ENCODE measurements at places on chromosomes 6 and 20.

GRCh38 chr6:135274561-135275293, 93.6 kb downstream of the MYB start:
- no peak for DNase-seq

- no peak for DNase-seq
These were observed 90.1 kb downstream of the BMP5 start for GRCh38 chr6:55785273-55785672.

DNA sequence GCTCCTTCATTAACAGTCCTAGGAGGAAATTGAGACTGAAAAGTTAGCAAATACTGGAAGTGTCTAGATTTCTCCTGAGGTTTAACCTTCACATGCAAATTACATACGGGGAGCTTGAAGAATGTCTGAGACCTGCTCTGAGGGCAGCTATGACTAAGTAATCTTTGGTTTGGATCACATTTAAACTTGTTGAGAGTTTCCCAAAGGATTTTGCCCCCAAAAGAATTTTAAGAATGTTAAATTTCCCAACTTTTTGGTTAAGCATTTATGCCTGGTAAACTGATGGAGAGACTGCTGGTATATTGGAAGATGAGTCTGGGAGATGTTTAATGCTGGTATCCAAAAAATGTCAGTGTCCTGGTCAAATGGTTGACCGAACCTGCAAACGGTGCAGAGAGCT, 97.0 kb downstream of the RREB1 start:
- DNase-seq, result no peak

DNA sequence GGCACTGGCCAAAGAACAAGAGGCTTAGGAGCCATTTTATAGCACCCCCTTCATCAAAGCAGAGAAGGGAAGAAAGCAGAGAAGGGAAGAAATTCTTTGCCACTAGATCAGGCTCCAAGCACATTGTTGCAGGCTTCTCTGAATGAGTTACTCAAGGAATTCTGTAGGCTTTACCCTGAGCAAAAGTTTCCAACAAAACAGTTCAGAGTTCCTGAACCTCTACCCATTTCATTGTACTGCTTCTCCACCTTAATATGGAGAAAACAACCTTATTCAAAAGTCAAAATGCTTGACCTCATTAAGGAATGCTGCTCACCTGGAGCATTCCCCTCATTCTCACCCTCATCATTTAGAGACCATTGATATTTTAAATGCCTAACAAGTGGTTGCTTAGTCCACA, 115.5 kb upstream of the LOC128125822 start:
- no peak for DNase-seq

DNA sequence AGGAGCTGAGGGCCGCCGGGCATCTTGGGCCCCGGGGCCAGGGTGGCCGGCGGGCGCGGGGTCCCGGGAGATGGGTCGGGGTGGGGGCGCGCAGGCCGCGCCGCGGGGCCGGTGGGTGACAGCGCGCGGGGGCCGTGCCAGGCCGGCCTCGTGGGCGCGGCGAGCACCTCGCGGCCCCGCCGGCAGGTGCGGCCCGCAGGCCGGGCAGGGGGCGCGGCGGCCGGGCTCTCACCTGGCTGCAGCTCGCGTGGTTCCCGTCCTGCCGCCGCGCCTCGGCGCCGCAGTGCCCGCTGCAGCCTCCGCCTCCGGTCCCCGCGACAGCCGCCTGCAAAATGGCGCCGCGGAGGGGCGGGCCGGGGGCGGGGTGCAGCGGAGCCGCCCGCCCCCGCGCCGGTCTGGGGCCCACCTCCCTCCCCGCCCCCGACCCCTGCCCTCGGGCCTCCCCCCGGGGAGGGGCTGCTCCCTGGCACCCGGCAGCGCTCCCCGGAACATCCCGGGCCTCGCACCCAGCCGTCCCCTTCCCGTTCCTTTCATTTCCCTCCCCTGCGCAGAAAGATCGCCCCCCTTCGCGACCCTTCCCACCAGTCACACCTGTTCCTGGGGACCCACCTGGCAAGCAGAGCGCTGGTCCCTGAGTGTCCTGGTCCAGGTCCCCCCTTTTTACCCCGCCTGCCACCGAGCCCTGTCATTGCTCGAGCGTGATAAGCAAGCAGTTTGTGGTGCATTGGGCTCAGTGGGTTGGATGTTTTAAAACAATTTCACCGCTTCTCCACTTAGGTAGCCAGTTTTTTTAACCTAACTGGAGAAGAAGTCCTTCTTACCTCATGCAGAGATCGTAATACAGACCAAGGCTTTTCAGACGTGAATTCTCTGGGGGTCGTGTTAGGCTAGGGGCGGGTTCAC, at the start of gene SLC23A2:
SLC23A2 (minus strand) TSS at position 337 of the 903 bp plus-strand sequence. CDS start 68,948 bp downstream, outside the sequence.
- DNase-seq, result peak; percentile 21

- DNase-seq, result no peak
These were observed 1.3 kb downstream of the CCN5 start for GRCh38 chr20:44716309-44717106.

GRCh38 chr6:46549155-46549554, 57.9 kb upstream of the RCAN2 start:
- no peak for DNase-seq

GRCh38 chr6:89690944-89691324, 52.4 kb upstream of the LYRM2 start:
- no peak for DNase-seq

DNA sequence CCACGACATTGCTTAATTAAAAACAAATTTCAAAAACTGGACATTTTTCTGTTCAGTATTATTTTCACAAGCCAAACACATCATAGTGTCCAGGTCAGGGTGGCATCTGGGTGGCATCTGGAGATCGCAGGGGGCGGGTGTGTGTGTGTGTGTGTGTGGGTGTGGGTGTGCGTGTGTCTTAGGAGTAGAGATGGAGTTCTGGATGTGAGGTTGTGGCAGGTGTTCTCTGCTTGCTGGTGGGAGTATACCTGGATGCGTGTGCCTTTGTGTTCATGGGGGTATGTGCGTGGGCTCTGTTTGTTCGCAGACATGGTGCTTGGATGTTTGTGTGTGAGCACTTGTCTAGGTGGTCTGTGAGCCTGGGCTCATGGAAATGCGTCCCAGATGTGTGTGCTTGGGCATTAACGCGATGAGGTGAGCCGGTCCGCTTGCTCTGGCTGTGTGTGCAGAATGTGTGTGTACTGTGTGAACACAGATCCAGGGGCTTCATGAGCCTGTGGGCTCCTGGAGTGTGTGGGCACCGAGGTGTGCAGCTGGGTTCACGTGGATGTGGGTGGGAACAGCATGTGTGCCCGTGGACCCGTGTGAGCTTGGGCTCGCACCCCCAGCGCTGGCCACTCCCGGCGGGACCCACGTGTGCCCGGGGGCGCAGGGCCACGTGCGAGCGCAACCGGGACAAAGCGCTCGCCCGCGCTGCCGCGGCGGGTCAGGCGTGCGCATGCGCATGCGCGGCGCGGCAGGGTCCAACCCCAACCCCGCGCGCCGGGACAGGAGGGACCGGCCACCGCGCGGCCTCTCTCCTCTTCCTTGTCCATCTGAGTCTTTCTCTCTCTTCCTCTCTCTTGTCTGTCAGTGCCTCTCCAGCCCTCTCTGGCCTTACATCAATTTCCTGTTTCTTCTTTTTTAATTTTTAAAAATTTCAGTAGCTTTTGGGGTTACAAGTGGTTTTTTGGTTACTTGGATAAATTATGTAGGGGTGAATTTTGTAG, 60.4 kb downstream of the SRC start:
- no peak for DNase-seq

DNA sequence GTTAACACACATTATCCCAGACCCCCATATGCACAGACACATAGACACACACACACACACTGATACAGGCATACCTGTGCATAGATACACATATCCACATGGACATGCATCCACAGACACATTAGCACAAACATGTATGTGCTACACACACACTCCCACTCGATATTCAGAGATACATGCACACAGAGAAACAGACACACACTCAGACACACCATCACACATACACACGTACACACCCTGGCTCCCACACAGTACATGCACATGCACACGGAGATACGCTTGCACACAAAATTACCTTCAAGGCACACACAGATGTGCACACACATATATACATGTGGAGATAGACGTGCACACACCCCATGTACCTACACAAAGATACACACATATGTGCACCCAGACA, 19.7 kb downstream of the RBM38 start:
- no peak for DNase-seq

DNA sequence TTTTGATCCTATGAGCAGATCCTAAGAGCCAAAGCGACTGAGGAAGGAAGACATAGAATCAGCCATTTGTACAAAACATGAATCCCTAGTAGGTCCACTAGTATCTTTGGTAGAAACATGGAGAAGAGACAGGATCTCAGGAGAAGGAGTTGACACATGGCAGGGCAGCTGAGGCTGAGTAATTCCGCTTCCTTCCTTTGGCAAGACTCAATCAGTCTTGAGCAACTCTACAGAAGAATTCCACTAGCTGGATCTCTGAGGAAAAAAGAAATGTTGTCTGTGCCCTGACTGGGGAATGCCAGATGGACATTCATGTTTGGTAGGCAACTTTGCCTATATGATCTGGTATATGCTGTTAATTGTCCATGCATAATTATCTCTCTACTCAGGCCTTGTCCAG, 35.3 kb downstream of the ESR1 start:
- no peak for DNase-seq

DNA sequence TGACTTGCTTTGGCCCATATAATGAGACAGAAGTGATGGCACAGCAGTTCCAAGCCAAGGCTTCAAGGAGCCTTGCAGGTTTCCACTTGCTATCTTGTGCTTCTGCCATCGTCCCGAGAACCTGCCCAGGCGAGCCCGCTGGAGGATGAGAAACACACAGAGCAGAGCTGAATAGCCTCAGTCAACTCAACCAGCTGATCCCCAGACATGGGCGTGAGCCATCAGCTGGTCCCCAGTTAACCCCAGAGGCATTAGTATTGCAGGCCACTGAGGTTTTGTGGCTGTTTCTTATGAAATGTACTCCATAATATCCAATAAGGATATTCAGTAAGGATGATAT, 81.7 kb upstream of the SHLD1 start:
- no peak for DNase-seq

GRCh38 chr20:44398335-44398734, 42.8 kb downstream of the HNF4A start:
- DNase-seq, result no peak

- DNase-seq, result no peak
These were observed 5.0 kb upstream of the RTF2 start for GRCh38 chr20:56463428-56463827.

DNA sequence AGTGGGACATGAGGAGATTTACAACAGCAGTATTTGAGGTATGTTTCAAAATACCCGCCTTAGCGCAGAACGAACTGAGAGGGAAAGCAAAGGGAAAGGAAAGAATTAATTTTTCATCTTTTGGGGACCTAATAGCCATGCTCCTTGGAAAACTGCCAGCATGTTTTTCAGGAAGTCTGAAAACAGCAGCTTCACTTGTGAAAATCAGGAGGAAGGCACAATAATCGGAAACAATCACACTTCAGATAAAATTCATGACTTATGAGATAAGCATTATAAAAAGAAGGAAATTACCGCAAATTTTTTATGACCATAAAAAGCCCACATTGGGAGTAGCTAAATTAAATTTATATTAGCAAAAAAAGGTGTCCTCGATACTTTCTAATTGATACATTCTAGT, 541.1 kb downstream of the HAO1 start:
- DNase-seq, result no peak

DNA sequence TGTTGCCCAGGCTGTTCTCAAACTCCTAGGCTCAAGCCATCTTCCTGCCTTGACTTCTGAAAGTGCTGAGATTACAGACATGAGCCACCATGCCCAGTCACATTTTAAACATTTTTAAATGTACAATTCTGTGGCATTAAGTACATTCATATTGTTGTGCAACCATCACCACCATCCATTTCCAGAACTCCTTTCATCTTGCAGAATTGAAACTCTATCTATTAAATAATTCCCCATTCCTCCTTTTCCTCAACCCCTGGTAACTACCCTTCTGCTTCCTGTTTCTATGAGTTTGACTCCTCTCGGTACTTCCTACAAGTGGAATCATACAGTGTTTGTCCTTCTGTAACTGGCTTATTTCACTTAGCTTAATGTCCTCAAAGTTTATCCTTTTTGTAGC, 103.8 kb upstream of the NAA20 start:
- DNase-seq, result no peak

DNA sequence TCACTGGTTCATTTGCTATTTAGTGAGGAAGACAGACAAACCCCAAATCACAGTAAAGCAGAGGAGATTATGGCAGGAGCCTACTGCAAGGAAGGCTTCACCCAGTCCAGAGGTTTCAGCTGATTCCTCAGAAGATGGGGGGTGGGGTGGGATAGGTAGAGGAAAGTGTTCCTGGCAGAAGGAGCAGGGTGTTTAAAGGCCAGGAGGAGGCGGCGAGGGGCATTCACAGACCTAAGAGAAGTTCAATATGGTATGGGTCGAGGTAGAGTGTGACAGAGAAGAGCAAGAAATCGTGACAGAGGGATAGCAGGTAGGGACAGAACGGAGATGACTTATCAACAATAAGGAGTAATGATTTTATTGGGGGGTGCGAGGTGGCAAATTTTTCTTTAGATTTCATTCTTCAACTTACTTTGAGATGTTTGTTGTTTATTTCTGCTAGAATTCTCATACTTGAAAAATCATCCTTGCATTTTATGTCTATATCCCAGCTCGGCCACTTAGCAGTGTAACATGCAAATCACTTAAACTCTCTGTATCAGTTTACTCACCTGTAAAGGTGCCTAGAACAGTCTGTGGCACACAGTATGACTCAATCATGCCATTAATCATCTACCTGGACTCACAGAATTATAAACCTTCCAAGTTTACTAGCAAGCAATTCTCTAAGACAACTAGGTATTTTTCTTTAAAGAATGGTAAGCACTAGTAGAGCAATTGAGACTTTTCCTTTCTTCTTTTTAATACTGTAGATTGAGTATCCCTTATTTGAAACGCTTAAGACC, 176.7 kb downstream of the REV3L start:
- DNase-seq, result no peak

GRCh38 chr6:4656106-4656505, 120.1 kb upstream of the CDYL start:
- DNase-seq, result no peak

DNA sequence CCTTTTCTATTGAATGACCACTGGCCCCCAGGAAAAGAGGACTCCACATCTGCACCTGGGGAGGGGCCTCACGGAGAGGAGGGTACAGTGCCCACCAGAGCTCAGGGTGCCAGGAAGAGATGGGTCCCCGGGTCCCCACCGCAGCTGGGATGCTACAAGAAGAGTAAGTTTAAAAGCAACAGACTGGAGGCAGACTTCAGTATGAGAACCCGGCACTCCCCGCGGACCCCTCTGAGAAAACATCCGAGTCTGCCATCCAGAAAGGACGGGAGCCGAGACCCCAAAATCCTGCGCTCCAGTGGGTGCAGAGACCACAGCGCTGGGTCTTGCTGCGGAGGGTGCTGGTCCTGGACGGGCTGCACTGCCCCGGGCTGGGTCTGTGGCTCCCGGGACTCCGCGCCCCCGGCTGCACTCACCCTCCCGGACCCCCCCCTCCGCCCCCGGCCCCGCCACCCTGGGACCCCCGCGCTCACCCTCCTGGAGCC, 350 bp downstream of the HELZ2 start:
- DNase-seq, result no peak

DNA sequence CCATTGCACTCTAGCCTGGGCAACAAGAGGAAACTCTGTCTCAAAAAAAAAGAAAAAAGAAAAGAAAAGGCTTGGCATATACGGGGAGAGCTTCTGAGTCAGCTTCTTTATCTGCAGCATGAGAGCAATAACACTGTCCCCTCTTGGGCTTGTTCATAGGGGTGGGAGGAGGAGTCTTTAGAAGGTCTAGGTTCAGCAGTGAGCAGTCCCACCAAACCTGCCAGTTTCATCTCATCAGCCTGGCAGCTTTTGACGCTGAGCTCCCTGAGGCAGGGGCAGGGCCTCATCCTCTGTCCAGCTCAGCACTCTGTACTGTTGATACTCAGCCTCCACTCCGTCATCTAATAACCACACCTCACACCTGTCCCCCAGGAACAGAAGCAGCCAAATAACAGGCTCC, 5.6 kb upstream of the C6orf132 start:
- DNase-seq, result no peak
